ENCODE measurements at places on chromosomes 16 and 17.
A peak's percentile ranks its signal among the peaks of the same experiment; 100 is the strongest.

GRCh38 chr17:81682565-81683207 is 911 bp downstream of the ARL16 start:
- no peak for DNase-seq

- DNase-seq: no peak
These were observed 20.9 kb downstream of the AKTIP start for GRCh38 chr16:53482123-53482522.

DNA sequence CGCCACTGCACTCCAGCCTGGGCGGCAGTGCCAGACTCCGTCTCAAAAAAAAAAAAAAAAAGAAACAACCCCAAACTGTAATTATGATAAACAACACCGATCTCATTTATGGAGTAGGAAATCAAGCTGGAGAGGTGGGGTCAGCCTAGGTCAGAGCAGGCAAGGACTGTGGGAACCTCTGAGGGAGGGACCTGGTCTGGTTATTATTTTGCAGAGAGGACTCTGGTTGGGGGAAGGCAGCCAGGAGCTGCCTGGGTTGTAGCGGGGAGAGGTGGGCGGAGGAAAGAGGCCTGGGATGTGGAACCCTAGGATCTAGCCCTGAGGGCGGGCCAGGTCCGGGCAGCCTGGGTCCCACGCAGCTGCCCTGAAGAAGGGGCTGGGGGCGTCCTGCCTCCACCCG is 10.9 kb upstream of the HS3ST6 start:
- DNase-seq: no peak

DNA sequence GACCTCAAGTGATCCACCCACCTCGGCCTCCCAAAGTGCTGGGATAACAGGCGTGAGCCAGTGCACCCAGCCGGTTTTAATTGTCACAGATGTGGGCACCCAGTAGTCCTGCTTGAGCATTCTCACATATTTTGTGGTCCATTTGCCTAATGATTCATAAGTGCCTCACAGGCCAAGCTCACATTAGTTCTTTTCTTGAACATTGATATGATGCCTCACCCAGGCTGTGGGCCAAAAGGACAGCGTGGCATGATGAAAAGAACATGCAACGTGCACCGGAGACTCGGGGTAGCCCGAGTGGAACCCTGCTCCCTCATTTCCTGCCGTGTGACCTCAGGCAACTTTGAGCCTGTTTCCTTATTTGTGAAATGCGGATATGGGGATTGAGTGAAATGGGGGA is 181.9 kb downstream of the SNX29 start:
- DNase-seq: no peak

GRCh38 chr16:57893559-57894389 is 77.2 kb downstream of the CNGB1 start:
- no peak for DNase-seq

- DNase-seq: no peak
These were observed 1.7 kb downstream of the PERCC1 start for GRCh38 chr16:1432388-1433262.

DNA sequence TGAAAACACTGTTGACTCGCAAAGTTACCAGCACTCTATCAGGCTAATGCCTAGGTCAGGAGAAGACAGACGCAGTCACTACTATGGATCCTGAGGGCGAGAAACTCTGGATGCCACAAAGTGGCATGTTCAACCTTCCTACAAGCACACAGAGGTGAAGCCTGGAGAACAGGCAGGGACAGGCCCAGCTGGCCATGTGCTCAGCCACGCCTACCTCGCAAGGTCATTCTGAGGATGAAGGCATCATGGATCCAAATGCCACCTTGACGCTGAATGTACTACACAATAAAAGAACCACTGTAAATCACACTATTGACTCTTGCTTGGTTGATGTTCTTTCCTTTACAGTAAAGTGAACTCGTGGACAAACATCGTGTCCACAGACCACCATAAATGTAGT is 85.8 kb downstream of the ANKRD11 start:
- no peak for DNase-seq

GRCh38 chr16:54957403-54958166 is 26.9 kb downstream of the IRX5 start:
- no peak for DNase-seq

DNA sequence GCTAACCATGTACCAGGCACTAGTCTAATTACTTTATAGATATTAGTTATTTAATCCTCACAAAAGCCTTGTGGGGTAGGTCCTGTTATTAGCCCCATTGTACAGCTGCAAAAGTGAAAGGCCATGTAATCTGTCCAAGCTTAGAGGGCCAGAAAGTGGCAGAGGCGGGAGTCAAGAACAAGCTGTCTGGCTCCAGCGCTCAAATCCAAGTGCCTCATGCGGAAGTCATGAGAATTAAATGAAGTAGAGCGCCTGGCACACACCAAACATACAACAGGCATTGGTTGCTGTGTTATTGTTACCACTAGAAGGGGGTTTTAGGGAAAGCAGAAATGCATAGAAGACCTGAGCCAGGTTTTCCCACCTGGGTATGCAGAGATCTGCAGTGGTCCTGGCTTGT is 1.2 kb downstream of the AQP8 start:
- DNase-seq: no peak

DNA sequence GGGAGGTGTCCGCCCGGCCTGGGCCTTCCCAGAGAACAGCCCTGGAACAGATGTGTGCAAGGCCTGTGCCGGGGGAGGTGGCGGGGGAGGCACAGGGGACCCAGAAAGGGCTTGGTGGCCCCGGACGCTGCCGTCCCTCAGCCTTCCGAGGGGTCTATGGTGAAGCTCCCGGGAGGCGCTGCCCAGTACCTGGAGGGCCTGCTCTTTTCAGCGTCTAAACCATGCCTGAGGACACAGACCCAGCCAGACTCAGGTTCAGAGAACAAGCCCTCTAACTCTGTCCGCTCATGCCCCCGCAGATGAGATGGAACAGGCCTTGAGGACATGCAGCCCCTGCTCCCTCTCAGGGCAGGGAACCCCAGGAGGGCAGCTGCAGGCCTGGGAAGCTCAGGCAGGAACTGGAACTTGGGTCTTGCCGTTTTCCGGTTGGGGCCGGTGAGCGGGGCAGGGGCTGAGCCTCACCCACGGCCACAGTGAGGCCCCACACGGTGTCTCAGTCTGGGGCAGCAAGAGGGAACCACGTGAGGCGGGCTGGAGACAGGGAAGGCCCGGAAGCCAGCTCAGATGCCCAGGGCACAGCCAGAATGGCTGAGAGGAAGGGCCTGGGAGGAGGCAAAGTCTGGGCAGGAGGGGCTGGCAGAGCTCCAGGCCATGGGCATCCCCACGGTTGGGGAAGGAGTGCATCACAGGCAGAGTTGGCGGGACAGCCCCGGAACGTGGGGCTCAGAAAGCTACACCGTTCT is 12.5 kb downstream of the SLC16A3 start:
- peak; percentile 56 for DNase-seq

GRCh38 chr16:80369138-80369958 is 171.4 kb upstream of the DYNLRB2 start:
- DNase-seq: peak; percentile 55

DNA sequence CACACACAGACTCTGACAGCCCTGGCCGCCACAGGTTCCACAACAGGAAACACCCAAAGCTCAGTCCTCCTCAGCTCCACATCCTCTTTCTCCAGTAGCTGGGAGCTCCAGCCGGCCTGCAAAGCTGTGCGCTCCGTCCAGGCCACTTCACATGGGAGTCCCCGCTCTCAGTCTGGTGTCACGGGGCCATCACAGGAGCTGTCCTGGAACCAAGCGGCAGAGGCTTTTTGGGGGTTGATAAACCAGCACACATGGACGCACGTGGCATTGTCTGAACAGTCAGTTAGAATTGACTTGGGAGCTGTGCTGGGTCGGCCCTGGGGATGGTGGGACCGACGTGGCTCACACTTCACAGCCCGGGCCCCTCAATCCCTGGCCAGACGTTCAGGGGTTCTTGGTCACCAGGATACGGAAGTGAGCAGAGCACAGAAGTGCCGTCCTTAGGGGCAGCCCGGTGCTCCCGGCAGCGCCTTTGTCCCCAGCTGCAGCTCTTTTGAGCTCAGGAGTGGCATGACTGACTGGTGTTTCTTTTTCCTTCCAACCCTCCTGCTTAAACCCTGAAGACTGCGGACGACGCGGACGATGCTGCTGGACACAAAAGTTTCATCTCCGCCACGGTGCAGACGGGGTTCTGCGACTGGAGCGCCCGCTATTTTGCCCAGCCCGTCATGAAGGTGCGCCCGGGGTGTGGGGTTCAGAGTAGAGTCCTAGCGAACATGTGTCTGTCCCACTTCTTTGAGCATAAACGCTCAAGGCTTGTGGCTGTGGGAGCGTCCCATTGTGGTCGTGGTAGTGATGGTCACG is 66.6 kb upstream of the CHMP6 start:
- no peak for DNase-seq

- no peak for DNase-seq
These were observed 146.7 kb upstream of the IRX5 start for GRCh38 chr16:54783980-54784379.

- peak; percentile 39 for DNase-seq
These were observed 128.4 kb upstream of the TNRC6C start for GRCh38 chr17:77829843-77830799.

DNA sequence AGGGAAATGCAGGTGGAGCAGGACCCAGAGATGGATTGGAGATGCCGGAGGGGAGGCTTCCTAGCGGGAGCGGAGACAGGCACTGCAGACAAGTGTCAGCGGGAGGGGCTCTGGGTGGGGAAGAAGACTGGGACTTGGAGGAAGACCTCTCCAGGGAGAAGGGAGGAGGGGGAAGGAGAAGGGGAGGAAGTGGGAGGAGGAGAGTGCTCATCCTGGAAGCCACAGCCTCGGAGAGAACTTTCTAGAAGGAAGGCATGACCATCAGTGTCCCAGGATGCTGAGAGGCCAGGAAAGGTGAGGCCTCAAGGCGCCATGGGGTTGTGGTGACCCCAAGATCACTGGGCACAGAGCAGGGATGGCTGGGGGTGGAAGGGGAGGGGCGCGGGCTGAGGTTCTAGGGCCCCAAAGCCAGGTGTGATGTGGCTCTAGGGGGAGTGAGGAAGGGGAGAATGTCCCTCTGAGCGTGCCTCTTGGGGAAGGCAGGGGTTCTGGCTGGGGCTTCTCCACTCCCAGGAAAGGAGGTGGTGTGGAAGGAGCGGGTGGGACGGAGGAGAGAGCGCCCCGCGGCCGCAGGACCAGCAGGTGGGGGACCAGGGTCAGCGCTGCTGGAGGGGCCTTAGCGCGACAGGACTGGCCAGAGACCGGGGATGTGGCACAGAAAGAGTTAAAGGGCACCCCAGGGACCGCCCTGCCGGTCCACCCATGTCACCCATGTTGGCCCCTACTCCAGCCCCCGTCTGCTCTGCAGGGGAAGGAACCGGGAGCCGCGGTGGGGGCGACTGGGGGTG is 900 bp upstream of the GCGR start:
- no peak for DNase-seq

- no peak for DNase-seq
These were observed 32.5 kb downstream of the MARF1 start for GRCh38 chr16:15610369-15610871.

- DNase-seq: no peak
These were observed 201.8 kb downstream of the SLC39A11 start for GRCh38 chr17:72890711-72891110.

DNA sequence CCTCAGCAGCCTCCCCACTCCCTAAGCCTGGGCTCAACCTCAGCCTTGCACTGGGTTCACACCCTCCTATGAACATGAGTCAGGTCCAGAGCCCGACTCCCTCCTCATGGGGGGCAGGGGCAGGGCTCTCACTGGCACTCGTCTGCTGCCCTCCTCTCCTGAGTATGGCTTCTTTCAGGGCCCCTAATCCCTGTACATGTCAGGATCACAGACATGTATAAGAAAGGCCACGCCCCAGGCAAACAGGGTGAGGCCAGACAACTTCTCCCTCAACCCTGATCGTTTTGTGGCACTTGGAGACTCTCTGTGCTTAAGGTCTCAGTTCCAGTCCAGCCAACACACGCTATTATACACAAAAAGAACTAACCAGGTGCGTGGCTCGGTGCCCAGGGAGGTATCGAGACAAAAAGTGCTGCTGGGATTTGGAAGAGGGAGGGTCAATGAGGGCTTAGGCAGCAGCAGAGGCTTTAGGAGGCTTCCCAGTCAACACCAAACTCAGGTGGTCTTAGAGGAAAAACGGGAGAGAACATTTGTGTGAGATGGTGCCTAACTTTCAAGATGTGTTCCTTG is 45.2 kb downstream of the CMTM3 start:
- DNase-seq: no peak

DNA sequence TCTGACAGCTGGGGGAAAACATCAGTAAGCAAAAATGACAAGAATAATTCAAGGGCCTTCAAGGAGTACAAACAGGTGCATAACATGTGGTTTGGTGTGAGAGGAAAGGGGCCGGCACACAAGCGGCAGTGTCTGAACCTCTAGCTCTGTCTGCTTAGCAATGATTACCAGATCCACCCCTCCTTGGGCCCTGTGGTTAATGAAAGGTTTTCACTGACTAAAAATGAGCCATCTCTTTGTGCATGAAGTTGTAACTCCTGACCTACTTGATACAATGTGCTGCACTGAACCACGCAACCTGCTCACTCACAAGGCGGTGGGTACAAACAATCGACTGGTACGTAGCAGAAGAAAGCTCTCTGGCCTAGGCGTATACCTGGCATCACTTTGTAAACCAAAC is 15.1 kb downstream of the FAM117A start:
- no peak for DNase-seq

DNA sequence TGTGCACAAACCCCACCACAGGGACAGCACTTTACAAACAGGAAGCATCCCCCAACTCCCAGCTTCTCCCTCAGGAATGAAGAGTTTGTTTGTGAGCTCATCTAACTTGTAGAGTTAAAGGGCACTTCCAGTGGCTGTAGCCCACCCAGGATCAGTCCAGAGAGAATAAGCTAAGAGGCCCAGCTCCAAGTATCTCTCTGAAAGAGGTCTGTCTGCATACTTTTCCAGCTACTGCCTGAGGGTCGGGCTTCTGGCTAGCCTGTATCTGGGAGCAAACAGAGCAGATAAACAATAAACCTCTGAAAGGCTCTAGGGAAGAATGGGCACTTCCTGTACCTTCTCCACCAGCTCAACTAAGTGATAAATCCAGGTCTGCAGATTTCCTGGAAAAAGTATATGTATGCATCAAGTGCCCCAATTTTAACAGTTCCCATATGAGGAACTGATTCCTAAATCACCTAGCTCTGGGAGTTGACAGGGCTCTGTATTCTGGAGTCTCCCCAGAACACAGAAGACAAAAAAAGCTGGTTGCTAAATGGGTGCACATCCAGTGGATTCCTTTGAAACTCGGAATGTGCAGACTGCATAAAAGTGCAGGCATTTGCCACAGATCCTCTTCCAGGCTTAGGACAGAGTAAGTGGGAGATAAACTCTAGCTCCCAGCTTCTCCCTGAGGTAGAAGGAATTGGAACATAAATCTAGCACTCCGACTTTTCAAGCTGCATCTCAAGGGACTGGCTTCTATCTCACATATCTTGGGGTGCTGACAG is 37.1 kb upstream of the MYLK3 start:
- DNase-seq: no peak

GRCh38 chr17:29140051-29140621 is 40.1 kb downstream of the MYO18A start:
- no peak for DNase-seq

DNA sequence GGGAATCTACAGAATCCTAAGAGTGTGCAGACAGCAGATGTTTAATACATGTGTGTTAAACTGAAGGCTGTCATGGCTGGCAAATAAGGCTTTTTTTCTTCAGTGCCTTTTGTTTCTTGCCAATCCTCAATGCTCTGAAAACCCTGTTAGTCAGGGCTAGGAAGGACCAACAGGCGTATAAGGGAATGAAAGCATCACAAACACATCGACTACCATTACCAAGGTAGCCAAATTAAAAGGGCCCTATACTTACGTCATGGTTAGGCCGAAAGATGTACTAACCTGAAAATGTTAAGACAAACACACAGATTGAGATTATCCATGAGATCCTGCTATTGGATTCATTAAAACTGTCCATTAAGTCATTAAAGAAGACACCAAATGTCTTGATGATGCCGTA is 13.1 kb downstream of the SLC16A6 start:
- no peak for DNase-seq

Measured in putamen (tissue), 1 donor.